ENCODE measurements at places on chromosomes 16 and 17. TPM values are rescaled to one million over a fixed set of nuclear protein-coding genes. Genes with fewer than 3 reads are reported as not detected.

GRCh38 chr17:28320215-28321061, 1.4 kb downstream of the TMEM97 start:
- DNase-seq, result no peak

- DNase-seq, result no peak
Measured at GRCh38 chr17:81095383-81095762, 60.4 kb downstream of the BAIAP2 start.

SLFN11 gene
- 47.3 TPM for total RNA-seq

DNA sequence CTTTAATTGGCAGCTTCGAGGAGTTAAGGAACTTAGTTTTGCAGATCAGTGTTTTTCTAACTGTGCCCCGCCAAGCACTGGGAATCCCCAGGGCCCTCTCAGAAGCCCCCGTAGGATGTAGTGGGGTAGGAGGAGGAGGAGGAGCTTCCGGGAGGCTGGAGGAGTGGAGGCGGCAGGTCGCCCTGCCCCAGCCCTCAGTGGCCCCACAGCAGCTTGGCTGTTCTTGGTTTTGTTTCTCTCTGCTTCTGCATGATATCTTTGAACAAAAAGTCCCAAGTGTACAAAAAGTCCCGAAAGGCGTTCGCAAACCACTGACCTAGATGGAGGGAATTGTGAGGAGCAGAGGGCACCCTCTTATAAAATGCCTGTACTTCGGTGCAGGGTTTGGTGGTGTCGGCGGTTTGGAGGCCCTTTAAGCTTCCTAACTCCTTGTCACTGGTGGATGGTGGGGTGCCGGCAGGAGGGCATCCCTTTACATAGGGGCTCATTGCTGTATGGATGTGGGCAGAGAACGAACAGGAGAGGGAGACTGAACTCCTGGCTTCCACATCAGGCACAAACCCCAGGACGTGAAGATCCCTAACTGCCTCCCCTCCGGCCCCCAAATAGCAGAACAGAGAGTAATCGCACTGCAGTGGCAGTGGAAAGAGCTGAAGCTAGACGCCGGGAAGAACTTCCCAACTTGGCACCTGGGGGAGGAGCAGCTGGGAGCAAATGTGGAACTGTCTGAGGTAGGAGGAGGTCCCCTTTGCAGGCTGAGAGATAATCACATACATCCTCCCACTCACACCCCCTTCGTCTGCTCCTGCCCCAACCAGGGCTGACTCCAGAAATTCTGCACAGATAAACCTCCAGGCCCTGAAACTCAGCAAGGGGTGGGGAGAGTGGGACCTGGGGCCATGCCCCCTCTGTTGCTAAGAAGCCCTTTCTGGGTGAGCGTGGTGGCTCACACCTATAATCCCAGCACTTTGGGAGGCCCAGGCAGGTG, 20.1 kb downstream of the EPOP start:
- no peak for DNase-seq

DNA sequence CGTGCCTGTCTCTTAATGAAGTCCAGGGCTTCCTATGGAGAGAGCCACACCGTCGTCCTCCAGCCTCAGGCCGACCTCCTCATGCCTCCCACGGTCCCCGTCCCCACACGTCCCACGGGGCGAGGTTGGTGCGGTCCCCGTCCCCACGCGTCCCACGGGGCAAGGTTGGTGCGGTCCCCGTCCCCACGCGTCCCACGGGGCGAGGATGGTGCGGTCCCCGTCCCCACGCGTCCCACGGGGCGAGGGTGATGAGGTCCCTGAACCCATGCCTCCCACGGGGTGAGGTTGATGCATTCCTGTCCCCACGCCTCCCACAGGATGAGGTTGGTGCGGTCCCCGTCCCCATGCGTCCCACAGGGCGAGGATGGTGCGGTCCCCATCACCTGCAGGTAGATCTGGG, 20.9 kb downstream of the GALNS start:
- DNase-seq, result no peak

GRCh38 chr16:59971264-59971663, 1237.1 kb upstream of the GOT2 start:
- DNase-seq, result no peak

TNS4 gene
- total RNA-seq, result 5.4 TPM

NLE1 gene
- 11.7 TPM for total RNA-seq

DNA sequence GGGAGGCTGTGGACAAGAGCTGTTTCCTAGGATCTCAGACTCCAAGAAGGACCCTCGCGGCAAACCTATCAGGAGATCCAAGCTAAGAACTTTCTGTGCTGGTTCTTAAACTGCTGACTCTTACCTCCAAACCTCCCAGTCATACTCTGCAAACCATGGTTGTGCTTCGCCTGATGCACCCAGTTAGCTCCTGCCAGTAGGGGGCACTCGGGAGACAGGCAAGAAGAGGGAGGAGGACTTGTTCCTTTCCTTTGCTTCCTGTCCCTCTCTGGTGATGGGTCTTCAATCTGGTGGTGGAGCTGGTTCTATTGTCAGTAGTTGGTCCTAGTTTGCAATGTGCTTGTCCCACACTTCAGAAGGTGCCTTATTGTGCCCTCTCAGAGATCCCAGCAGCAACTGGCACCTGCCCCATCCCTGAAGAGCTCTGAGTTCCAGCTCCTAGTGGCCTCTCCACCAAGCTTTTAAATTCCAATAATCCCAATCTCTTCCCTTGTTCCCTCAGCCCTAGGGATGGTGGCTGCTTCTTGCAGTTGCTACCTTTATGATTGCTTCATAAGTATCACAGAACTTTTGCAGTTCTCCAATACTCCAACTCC, 113.5 kb upstream of the RPL38 start:
- DNase-seq, result no peak

DNA sequence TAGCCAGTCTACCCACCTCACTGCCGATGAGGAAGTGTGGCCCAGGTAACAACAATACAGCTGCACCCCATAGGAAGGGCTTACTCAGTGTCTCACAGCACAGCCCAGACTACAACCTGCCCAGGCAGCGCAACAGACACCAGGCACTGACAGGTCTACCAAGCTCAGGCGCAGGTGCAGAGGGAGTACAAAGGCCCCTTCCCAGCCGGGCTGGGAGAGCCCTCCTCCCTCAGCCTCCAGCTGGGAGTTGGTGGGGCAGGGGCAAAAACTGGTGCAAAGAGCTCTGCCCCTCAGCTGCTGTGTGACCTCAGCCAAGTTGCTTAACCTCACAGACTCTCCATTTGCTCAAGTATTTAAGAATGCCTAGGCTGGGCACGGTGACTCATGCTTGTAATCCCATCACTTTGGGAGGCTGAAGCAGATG, 112.6 kb upstream of the LHX1 start:
- no peak for DNase-seq

DNA sequence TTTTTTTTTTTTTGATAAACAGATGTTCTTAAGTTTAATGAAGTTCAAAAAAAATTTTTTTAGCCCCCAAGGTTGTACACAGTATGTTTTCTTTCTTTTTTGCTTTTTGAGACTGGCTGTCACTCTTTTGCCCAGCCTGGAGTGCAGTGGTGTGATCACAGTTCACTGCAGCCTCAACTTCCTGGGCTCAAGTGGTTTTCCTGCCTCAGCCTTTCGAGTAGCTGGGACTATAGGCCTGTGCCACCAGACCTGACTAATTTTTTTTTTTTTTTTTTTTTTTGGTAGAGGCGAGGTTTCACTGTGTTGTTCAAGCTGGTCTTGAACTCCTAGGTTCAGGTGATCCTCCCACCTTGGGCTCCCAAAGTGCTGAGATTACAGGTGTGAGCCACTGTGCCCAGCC, 12.8 kb downstream of the ITGAE start:
- DNase-seq, result no peak

- DNase-seq, result no peak
Measured at GRCh38 chr17:71331754-71332325, 789.0 kb upstream of the SOX9 start.

DNA sequence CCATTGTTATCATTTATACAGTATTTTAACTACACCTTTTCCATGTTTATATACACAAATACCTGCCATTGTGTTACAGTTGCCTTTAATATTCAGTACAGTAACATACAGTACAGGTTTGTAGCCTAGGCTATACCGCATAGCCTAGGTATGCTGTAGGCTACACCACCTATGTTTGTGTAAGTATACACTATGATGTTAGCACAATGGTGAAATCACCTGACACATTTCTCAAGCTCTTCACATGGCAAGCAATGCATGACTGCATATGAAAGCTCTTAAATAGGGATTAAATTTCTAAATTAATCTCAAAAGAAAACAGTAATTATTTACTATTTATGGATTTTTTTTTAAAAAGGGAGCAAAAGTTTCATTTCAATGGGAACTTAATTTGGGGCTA, 12.0 kb downstream of the LRRC37B start:
- no peak for DNase-seq

DNA sequence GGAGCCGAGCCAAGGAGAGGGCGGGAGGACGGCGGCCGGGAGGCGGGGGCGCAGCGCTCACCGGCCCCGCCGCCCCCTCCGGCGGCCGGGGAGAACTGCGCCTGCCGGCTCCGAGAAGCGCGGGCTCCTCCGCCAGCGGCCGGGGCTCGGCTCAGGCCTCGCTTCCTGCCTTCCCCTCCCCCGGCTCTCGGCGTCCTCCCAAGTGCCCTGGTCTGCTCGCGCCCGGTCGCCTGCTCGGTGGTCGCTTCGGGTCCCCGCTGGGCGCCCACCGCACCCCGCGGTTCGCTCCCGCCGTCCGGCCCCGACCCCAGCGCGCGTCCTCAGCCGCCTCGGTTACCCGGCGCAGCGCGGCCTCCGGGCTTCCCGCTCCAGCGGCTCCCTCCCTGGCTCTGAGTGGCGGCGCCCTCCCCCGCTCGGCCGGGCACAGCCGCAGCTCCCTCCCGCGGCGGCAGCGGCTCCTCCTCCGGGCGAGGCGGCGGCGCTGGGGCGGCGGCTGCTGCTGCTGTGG, 313 bp downstream of the UBTF start:
- no peak for DNase-seq

DNA sequence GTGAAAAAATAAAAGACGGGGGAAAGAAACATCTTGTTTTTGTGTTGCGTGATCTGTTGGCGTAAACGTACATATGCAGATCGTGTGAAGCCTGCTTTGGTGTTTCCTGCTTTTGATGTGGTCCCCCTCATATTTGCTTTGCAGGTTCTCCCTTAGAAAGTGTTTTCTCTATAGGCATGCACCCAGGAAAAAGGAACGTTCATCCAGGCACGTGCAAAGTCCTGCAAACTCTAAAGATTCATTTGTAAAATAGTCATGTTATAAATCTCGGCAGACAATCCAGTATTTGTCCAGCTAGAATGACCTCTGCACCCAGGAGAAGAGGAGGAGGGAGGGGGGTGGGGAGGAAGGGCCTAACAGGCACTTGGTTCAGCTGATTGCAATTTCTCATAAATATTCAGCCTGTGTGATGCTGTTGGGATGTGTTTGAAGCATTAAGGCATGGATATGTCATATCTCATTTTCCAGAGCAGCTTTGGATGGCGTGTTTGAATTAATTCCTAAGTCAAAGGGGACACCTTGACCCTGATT, 40.3 kb upstream of the DDX52 start:
- DNase-seq, result no peak

- no peak for DNase-seq
Measured at GRCh38 chr16:2206780-2207433, 1.7 kb downstream of the MLST8 start.
